ENCODE measurements at places on chromosomes 16 and 17.

- no peak for DNase-seq
Measured at GRCh38 chr17:3954976-3955672, 9.1 kb downstream of the ATP2A3 start.

- DNase-seq, result no peak
Measured at GRCh38 chr17:80981062-80981902, 10.4 kb upstream of the CHMP6 start.

DNA sequence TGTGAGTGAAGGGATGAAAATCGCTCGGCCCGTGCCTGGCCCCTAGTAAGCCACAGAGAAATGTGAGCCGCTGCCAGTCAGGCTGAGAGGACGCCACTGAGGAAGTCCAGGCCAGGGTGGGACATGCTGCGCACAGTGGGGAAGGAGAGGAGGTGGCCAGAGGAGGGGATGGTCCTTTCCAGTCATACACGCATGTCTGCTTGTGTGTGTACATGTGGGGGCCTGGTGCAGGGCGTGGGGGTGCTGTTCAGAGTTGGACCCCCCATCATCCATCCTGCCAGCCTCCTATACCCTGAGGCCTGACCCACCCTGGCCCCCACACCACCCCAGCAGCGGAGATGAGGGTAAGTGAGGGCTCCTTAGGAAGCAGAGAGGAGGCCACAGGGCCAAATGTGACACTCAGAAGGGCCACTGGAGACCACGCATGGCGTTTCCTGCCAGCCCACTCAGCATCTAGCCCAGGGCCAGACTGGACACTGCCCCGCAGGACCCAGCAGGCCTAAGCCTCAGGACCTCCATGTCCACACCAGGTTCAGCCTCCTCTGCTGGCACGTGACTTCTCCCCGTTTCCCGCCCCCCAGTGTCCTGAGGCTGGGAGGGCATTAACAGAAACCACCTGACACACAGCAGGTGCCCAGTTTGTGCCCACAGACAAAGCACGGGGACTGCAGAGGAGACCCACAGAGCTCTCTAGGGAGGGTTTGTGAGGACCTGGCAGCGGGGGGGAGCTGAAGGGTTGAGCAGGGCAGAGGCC, 7.0 kb downstream of the DOC2A start:
- no peak for DNase-seq

DNA sequence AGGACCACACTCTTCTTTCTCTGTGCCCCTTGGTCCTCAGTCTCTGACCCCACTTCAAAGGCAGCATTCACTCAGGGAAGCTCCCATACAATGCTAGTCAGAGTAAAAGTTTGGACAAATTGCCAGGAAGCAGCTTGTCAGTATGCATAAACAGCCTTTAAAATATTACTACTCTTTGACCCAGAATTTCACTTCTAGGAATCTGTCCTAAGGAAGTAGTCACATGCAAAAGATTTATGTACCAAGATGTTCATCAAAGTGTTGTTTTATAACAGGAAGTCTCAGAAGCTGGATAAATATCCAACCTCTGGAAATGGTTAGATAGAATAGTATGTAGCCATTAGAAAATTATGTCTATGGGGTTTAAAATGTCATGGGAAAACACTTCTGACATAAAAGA, 31.0 kb downstream of the MAPT start:
- DNase-seq, result no peak

- DNase-seq, result no peak
Measured at GRCh38 chr17:77366206-77366557, 225.4 kb downstream of the SEC14L1 start.

- no peak for DNase-seq
Measured at GRCh38 chr17:78322858-78323455, 36.9 kb downstream of the SOCS3 start.

GRCh38 chr17:7626956-7627249, 718 bp downstream of the SAT2 start:
- no peak for DNase-seq

Measured in globus pallidus (tissue), 1 donor.